Smooth muscle cell of the coronary artery (primary cell): ENCODE measurements at places on chromosomes 2 and 18. TPM values are rescaled to one million over a fixed set of nuclear protein-coding genes. Genes with fewer than 3 reads are reported as not detected.

ANKRD62 gene
- not detected in 2 replicates for total RNA-seq

SLC66A3 gene
- total RNA-seq = 26.4 and 95.5 TPM in 2 replicates

PROC gene
- total RNA-seq = 0.30 TPM in 1 of 2 replicates, not detected in the other

PASK gene
- 2.4 and 9.9 TPM in 2 replicates for total RNA-seq

HIBCH gene
- total RNA-seq = 11.0 and 11.8 TPM in 2 replicates

TP53I3 gene
- total RNA-seq = 18.8 and 42.2 TPM in 2 replicates

SLC38A11 gene
- not detected in 2 replicates for total RNA-seq

DLX1 gene
- 0.38 TPM in 1 of 2 replicates, not detected in the other for total RNA-seq

TMEM198 gene
- 0.59 and 1.3 TPM in 2 replicates for total RNA-seq

MGAT5 gene
- total RNA-seq = 16.3 and 26.6 TPM in 2 replicates

UGT1A8 gene
- total RNA-seq = under 0.01 and 0.08 TPM in 2 replicates

ST6GAL2 gene
- 0.47 TPM in 1 of 2 replicates, not detected in the other for total RNA-seq

LOXL3 gene
- 25.5 and 62.8 TPM in 2 replicates for total RNA-seq

KLHL14 gene
- not detected in 2 replicates for total RNA-seq

CENPA gene
- total RNA-seq = 0.47 and 2.9 TPM in 2 replicates

INHA gene
- total RNA-seq = under 0.01 and 0.38 TPM in 2 replicates

LINC00305 gene
- total RNA-seq = not detected in 2 replicates
